ENCODE measurements at places on chromosomes 3 and 15.
A peak's percentile ranks its signal among the peaks of the same experiment; 100 is the strongest.

- DNase-seq, result no peak
- H3K4me1 ChIP-seq, result peaks cover 25% of the 10 kb centered on the region
- H3K27me3 ChIP-seq, result no peaks in the 10 kb centered on the region
Measured at GRCh38 chr3:182912474-182912873, 67.9 kb downstream of the DCUN1D1 start.

- DNase-seq, result no peak
- no peak overlapping the region for H3K27ac ChIP-seq
- H3K4me1 ChIP-seq, result no peaks in the 10 kb centered on the region
- H3K36me3 ChIP-seq, result no peaks in the 10 kb centered on the region
- no peaks in the 10 kb centered on the region for H3K27me3 ChIP-seq
Measured at GRCh38 chr3:185207481-185207880, 46.4 kb downstream of the EHHADH start.

GRCh38 chr3:98900265-98901118, 1.0 kb downstream of the DCBLD2 start:
- no peaks in the 10 kb centered on the region for H3K36me3 ChIP-seq
- peak overlapping the region; percentile 86 for H3K27ac ChIP-seq
- no peaks in the 10 kb centered on the region for H3K27me3 ChIP-seq

DNA sequence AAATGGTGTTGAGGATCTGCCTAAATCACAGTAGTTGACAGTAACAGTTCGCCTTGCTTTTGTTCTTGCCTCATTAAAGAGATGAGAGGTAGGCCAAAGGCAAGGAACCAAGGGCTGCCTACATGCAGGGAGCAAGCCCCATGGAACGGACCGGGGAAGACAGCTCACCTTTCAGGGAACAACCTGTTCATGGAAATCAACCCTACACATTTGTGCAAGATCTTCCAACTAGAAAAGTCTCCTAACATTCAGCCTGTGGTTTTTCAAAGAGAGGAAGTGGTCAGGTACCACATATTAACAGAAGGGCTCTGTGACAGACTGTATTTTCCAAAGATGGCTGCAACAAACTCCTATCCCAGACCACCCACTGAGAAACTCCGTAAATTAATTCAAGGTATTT, 1031.8 kb upstream of the NR2F2 start:
- no peak overlapping the region for H3K27ac ChIP-seq
- no peaks in the 10 kb centered on the region for H3K36me3 ChIP-seq
- no peak for DNase-seq
- peaks cover 16% of the 10 kb centered on the region for H3K4me1 ChIP-seq
- H3K4me3 ChIP-seq, result no peak overlapping the region
- H3K27me3 ChIP-seq, result no peaks in the 10 kb centered on the region

GRCh38 chr3:151452841-151453240, 8.0 kb downstream of the IGSF10 start:
- H3K4me1 ChIP-seq, result no peaks in the 10 kb centered on the region
- H3K27ac ChIP-seq, result no peak overlapping the region
- H3K36me3 ChIP-seq, result no peaks in the 10 kb centered on the region
- no peak for DNase-seq
- no peaks in the 10 kb centered on the region for H3K27me3 ChIP-seq

DNA sequence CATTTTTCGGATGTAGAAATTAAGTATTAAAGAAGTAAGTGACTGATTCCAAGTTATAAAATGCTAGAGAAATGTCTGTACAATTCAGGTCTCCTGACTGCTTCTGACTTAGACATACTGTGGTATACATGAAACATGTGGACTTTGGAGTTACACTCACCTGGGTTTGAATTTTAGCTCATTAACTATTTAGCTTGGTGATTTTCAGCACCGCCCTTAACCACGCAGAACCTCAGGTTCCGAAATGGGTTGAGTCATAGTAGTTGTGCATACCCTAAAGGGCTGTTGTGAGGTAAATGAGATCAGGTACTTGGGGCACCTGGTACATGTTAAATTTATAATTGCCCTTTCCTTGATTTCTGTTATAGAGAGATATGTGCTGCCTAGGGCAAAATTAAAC, 32.9 kb upstream of the UTS2B start:
- H3K4me3 ChIP-seq, result no peak overlapping the region
- H3K27me3 ChIP-seq, result no peaks in the 10 kb centered on the region
- peaks cover 50% of the 10 kb centered on the region for H3K36me3 ChIP-seq

- DNase-seq, result no peak
- no peak overlapping the region for H3K27ac ChIP-seq
- H3K4me3 ChIP-seq, result no peak overlapping the region
Measured at GRCh38 chr3:190989218-190989617, 126.7 kb upstream of the GMNC start.

DNA sequence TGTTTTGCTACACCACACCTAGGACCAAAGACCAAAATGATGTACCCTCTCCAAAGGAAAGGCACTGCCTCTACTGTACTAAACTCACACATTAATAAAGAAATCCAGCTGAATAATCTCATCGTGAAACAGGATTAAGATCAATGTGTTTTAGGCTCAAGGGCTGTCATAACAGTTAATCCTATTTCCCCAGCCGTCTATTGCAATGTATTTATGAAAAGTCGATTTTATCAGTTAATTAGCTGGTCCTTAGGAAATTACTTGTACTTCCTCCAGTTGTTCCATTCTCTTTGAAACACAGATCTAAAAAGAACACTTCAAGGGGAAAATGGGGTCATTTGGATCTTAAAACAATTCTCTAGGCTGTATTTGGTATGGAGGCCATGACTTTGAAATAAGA, 8.5 kb downstream of the ETV5 start:
- H3K4me3 ChIP-seq, result no peak overlapping the region
- H3K4me1 ChIP-seq, result peaks cover 50% of the 10 kb centered on the region
- DNase-seq, result no peak
- no peak overlapping the region for H3K27ac ChIP-seq
- H3K27me3 ChIP-seq, result no peaks in the 10 kb centered on the region

GRCh38 chr3:102573483-102574028, 138.7 kb downstream of the ZPLD1 start:
- no peak overlapping the region for H3K4me3 ChIP-seq
- DNase-seq, result no peak
- H3K27me3 ChIP-seq, result no peaks in the 10 kb centered on the region

DNA sequence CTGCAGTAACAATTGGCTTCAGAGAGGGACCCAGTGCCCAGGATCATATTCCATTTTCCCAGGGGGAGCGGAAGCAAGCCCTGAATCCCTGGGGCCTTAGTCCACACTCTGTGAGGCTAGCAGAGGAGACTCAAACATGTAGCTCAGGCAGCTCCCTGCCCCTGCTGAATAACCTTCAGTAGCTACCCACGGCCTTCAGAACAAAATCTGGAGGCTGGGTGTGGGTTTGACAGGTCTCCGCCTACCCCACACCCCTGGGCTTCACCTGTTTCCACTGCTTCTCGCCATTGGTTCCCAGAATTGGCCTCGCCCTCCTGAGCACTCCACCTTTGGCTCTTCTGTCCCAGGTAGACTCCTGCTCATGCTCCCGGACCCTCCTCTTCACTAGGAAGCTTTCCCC, 93.6 kb upstream of the ATP2B2 start:
- H3K4me1 ChIP-seq, result no peaks in the 10 kb centered on the region
- H3K4me3 ChIP-seq, result no peak overlapping the region
- H3K27ac ChIP-seq, result no peak overlapping the region
- H3K36me3 ChIP-seq, result no peaks in the 10 kb centered on the region
